T-helper 2 cell (primary cell): ENCODE measurements at places on chromosomes 2 and 18.
A peak's percentile ranks its signal among the peaks of the same experiment; 100 is the strongest.

DNA sequence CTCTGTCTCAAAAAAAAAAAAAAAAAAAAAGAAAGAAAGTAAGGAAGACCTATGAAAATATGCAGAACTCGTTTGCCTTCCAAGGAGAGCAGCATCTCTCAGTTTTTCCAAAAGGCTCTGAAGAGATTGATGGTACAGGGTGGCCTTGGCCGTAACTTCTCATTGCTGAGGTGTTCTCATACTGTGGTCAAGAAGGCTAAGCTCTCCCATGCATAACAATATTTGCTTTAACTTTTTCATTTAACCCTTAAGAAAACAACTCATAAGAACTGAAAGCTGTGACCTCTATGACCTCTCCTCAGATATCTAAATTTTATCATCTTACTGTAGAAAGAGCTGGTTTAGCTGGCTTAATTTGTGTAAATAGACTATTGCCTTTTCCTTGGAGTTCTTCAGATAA is 37.1 kb upstream of the GATA6 start:
- no peak for DNase-seq

DNA sequence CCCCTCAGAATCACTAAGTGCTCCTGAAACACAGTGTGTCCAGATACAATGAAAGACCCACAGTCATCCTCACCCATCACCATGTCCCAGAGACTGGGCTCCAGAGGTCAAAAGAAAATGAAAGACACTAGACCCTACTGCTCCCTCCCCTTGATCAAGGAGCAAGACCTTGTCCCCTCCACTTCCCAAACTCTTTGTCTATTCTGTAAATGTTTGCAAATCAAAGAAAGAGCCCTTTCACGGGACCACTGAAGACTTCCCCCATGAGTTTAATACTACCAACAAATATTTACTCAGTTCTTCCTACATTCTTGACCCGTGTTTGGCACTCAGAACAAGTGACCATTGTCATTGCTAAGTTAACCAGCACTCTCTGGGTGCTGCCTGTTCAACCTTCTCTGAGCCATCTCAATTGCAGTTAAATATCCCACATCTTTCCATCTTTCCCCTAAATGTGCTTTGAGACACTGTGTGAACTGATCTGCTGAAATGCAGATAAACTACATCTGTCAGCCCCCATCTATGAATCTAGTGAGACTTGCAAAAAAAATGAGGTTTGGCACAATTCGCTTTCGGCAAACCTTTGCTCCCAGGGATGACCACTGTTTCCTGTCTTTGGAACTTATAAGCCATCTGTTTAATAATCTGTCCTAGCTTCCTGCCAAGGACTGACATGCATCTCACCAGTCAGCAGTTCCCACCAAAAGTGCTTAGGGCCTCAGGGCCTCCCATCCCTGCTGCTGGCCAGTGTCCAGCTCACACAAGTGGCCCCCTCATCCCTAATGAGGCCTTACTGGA is 170.3 kb downstream of the GFPT1 start:
- no peak for DNase-seq

GRCh38 chr2:60522462-60522861 is 31.0 kb downstream of the BCL11A start:
- DNase-seq: no peak

DNA sequence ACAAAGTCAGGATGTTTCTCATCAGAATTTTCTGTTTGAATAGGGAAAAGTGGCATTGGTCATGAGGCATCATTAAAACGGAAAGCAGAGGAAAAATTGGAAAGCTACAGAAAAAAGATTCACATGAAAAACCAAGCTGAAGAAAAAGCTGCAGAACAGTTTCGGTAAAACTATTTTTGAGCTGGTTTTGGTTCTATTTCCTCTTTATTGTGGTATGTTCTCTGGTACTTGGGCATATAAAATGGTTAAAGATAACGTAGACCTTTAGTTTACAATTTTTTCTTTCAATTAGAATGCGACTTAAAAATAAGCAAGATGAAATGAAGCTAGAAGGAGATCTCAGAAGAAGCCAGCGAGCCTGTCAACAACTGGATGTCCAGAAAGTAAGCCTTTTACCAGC is 7.6 kb downstream of the GPATCH11 start:
- no peak for DNase-seq

DNA sequence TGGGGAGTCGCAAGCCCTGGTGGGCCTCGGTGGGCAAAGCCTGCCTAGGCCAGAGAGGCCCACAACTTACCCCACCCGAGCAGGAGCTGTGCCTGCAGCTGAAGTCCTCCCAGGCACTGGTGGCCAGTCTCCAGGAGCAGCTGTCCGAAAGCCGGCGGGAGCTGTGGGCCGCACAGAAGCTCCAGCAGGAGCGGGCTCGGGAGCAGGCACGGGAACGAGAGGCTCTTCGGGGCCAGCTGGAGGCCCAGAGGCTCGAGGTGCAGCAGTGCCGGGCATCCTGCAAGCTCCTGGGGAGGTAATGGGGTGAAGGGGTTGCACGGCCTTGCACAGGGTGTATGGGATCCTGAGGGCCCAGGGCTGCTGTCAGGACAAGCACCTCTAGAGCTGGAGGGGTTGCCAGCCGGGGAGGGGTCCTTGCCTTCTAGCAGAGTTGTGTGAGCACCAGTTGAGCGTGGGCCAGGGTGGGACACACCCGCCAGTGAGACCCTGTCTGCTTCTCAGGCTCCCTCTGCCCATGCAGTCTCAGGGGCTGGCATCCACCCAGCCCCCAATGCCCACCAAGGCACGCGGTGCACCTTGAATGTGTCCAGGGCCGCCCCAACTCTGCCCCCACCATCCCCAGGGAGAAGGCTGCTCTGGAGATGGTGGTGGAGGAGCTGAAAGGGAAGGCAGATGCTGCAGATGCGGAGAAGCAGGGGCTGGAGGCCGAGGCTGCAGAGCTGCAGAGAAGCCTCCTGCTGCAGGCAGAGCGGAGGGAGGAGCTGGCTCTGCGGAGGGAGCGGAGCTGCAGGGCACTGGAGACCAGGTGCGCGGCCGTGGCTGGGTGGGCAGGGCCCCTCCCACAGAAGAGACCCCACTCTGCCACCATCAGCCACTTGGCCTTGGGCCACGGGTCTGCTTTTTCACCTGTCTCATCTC is 27.2 kb downstream of the CROCC2 start:
- no peak for DNase-seq

- no peak for DNase-seq
Observed at GRCh38 chr2:203347375-203347774, 19.2 kb downstream of the ABI2 start.

- peak; percentile 37 for DNase-seq
Observed at GRCh38 chr2:29314816-29315571, 199.8 kb downstream of the CLIP4 start.

GRCh38 chr18:3725115-3725514 is 275.1 kb downstream of the TGIF1 start:
- no peak for DNase-seq

- DNase-seq: no peak
Observed at GRCh38 chr2:181357979-181358378, 99.2 kb upstream of the ITGA4 start.

- DNase-seq: no peak
Observed at GRCh38 chr2:134301099-134301927, 47.4 kb downstream of the MGAT5 start.

DNA sequence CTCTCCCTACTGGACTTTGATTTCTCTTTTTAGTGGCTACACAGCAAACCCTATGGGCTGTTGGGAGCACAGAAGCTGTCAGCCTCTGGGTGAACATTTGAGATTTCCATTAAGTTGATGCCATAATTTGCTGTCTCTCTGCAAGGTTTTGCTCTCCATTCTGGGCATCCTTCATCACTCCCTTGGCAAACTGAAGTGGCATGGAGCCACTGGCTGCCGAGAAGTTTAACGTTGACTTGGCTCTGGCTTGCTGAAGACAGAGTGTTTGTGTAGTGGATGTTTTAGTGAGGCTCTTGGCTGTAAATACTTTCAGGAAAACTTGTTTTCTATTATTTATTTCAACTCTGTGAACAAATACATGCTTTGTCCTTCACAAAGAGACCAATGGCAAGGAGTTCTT is 91.5 kb downstream of the ALK start:
- DNase-seq: no peak

DNA sequence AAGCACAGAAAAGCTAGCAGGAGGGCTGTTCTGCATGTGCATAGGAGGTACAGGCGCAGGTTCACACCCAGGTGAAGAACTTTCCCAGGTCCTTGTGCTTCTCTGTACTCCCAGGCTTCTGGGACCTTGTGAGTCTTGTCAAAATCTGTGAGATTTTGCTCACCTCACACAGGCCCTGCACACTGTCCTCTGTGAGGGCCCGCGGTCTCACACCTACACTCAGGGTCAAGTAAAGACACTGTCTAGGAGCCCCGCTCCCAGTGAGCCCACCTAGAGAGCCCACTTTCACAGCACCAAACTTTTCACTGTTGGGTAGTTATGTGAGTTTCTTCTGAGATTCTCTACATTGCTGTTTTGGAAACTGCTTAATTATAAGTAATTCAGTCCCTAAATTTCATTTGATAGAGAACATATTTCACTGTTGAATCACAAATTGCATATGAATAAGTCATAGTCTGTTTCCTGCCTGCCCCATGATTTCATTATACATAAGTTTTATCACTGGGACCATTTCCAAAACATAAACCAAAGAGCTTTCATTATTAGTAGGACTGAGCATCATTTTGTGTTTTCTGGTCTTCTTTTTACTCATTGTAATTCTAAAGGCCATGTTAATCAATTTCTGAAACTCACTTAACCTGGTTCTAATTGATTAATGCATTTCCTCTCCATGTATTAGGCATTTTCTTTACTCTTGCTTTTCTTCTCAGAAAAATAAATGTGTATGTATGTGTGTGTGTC is 234.2 kb upstream of the SPOPL start:
- DNase-seq: no peak

DNA sequence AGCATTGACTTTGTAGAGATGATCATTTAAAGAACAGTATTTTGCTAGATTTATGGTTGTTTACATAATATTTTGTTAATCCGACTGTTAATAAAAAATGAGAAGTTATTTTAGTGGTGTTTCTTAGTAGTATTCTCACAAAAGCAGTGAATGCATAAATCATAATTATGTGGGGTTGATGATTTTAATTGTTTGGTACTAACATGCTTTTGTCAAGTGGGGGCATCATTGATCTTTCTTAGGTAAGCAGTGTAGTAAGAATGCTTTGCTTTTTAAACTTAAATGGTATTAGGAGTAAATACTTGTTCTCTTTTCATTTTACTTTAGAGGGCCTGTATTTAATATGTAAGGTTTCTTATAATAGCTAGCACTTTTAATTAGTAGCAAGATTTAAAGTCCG is 109.2 kb upstream of the OTX1 start:
- no peak for DNase-seq

- DNase-seq: no peak
Observed at GRCh38 chr18:51171223-51171622, 26.3 kb downstream of the MEX3C start.

GRCh38 chr2:136572335-136572734 is 193.0 kb upstream of the THSD7B start:
- DNase-seq: no peak

DNA sequence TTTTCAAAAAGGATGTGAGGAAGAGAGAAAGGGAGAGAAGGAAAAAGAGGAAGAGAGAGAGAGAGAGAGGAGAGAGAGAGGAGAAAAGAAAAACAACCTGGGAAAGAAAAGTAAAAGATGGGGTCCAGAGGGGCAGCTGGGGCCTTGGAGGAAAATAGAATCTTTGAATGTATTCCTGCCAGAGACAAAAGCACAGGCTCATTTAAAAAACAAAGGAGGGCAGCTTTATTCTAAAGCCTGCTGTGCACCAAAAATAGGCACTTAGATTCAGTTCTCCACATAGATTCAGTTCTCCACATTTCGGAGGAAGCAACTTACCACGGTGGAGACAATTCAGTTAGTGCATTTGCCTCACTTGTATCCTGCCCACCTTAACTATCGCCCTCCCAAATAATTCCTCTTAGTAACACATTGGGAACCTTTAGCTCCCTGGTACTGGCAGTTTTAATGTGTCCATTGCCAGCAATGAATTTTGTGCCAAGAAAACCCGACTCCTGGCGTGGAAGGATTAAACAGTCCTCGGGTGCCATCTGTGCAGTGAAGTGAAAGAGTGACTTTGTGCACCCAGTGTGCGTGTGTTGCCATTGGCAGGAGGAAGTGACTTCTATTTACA is 71.3 kb downstream of the DPP4 start:
- DNase-seq: no peak

GRCh38 chr2:219844401-219845091 is 217.1 kb downstream of the SLC4A3 start:
- DNase-seq: no peak

GRCh38 chr2:84882775-84883550 is 2.1 kb upstream of the TRABD2A start:
- DNase-seq: no peak

GRCh38 chr18:21703241-21703820 is 1.2 kb downstream of the ABHD3 start:
- DNase-seq: no peak

DNA sequence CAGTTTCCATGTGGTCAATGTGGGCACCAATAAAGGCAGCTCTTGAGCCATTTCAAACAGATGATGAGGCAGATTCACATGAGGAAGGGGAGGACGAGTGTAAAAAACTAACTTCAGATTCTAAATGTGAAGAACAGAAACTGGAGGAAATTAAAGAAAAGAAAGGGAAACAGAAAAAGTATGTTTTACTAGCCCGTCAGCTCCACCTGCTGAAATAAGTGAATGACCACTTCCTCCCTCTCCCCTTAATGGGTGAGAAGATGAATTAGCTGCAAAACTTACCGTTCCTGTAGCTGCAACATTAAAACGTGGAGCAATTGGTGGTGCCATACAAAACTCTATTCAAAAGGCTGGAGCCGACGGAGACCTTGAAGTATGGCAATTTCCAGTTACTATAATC is 203.5 kb downstream of the UXS1 start:
- DNase-seq: no peak

GRCh38 chr2:204842661-204843485 is 297.6 kb downstream of the PARD3B start:
- DNase-seq: no peak

- DNase-seq: no peak
Observed at GRCh38 chr2:66697366-66697765, 262.4 kb downstream of the MEIS1 start.

DNA sequence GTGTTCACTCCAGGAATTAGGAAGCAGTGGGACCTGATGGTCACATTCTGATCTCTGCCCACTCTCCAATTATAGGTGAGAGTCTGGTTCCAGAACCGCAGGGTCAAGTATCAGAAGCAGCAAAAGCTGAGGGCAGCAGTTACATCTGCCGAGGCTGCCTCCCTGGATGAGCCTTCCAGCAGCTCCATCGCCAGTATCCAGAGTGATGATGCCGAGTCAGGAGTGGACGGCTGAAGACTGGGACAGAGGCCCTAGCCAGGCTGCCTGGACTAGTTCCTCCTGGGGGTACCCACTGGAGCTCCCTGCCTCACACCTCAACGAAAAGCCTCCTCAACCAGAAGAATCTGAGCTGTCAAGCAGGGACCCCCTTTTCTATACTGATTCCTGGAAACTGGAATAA is 3.3 kb upstream of the SMYD5 start:
- no peak for DNase-seq

GRCh38 chr2:14975381-14975780 is 342.9 kb downstream of the LRATD1 start:
- no peak for DNase-seq

- DNase-seq: no peak
Observed at GRCh38 chr2:187942876-187943275, 348.8 kb upstream of the GULP1 start.
